ENCODE measurements at places on chromosomes 16 and 17.

DNA sequence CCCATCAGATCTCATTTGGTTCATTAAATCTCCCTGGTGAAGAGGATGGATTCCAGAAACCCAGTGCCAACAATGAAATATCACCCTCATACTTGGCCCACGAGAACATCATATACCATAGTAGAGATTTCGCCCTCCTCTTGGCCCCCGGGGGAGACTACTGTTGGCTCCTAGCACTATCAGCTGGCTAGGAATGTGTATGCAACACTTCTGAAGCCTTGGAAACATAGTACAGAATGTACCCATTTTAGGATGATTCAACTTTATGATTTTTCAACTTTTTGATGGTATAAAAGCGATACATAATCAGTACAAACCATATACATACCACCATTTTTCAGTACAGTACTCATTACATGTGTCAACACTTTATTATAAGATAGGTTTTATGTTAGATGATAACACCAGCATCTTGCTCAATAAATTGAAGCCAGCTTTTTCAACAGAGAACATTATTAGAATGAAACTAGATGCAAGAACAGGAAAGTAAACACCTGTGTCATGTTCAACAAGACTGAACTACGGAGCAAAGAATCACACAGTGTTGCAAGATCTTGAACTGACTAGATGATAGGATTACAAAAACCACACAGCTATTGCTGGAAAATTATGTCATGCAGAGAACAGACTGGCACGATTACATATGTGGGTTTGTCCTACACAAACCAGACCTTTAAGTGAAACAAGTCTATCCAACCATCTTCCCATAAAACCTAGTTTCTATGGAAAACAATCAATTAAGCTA lies 17.2 kb downstream of the RSL1D1 start:
- DNase-seq = no peak

DNA sequence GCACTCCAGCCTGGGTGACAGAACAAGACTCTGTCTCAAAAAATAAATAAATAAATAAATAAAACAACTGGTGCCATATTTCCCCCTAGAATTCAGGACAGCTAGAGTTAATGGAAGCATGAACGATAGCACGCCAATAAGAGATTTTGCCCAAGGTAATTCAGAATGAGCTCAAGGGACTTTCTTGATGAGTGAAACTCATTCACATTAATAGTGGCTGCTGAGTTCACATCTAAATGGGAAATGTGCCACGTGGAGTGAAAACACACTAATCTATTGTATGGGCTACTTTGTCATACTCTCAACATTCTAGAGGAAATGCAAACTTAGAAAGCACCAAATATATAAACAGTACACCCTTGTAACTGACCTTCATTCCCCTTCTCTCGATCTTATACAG lies 47.4 kb upstream of the PSMD7 start:
- DNase-seq = no peak

GRCh38 chr17:64073771-64074703 lies 53.6 kb upstream of the ICAM2 start:
- no peak for DNase-seq

DNA sequence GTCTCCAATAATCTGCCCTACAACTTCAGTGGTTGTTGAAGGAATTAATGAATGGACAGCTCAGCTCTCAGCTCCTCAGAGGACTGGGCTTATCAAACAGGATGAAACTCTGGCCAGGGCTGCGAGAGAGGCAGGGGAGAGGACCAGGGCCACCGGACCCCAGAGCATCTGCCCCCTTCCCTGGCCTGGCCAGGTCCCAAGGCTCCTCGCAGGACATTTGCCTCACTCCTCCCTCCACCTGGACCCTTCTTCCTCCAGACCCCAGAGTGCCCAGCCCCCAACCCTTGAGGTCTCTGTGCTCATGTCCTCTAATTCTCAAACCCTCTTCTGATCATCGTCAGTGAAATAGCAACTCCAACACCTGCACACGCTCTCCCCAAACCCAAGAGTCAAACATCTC lies 3.7 kb downstream of the CD300C start:
- DNase-seq = no peak

DNA sequence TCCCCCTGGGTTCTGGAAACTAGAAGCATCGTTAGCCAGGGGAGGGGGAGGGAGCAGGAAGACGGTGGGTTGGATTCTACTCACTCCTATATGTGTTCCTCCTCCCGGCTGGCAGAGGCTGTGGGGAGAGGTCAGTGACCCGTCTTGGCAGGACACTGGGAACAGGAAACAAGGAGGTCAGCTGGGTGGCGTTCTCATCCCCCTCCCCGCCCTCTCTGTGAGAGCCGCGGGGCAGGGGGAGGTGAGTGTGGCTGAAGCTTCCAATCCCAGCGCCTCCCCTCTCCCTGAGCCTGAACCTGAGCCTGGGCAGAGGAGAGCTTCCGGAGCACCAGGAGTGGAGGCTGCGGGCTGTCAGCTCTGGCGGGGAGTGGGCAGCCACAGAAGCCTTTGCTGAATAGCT lies 12.5 kb downstream of the GPRC5C start:
- peak; percentile 87 for DNase-seq

DNA sequence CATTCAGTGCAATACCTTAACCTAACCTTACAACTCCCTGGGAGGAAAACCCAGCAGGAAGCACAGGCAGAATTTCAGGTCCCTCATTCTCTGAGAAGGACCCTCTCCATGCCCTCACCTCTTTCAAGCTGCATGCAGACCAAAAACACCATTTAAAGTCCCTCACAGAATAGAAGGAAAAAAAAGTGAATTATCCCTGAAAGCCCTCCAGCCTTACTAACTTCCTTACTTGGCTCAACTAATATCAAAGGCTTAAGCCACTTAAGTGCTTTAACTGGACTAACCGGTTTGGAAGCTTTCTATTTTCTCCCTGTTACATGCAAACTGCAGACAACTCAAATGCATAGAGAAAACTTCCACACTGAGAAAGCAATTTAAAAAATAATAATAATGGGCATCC lies 60.5 kb downstream of the ADAMTS18 start:
- no peak for DNase-seq

GRCh38 chr16:89953671-89954406 lies 5.3 kb downstream of the DEF8 start:
- DNase-seq = no peak

DNA sequence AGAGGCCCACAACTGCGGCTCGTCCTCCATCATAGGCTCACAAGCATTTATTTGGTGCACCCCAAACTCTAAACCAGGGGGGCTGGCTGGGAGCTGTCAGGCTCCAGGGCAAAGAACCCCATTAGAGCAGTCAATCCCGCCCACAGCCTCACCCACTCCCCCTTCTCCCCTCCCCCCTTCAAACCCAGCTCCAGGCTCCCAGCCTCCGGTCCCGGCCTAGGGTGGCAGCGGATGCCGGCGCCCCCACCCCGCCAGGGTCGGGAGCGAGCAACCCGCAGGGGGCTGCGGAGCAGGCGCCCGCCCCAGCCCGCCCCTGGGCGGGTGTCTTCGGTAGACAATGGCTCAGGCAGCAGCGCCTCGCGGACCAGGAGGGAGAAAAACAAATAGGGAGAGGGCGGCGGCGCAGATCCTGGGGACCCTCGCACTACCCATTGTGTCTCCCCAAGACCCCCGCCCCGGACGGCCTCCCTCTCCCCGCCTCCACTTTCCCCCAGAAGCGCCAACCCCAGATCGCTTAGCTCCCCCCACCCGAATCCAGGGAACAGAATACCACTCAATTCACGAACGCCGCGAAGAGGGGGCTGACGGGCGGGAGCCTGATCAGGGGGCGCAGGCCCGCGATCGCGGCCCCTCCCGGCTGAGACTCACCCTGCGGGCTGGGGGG lies 572 bp downstream of the FAM171A2 start:
- peak; percentile 60 for DNase-seq

DNA sequence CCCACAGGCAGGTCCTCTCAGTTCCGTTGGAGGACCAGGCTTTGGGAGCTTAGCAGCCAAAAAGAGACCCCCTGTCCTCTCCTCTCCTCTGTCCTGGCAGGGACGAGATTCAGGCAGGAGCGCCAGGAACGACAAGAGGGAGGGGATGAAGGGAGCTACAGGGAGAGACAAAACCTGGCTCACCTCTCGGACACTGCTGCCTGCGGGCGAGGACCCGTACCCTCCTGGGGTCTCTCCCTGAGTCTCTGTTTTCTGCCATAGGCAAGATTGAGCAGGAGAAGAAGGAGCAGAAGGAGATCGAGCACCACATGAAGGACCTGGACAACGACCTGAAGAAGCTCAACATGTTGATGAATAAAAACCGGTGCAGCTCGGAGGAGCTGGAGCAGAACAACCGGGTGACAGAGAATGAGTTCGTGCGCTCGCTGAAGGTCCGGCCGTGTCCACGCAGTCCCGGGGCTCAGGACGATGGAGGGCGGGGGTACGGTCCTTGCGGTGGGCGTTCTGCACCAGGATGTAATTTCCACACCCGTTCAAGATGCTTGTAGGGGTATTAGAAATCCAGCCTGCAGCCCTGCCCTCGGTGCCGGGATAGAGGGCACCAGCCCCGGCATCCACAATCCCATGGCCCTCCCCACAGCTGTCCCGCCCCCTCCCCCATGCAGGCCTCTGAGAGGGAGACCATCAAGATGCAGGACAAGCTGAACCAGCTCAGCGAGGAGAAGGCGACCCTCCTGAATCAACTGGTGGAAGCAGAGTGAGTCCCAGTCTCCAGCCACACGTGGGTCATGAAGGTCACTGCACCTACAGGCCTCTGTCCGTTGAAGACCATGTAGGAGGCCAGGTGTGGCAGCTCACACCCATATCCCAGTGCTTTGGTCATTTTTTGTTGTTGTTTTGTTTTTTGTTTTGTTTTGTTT lies 13.8 kb upstream of the GAA start:
- DNase-seq = no peak

GRCh38 chr17:65193716-65194293 lies 56.6 kb downstream of the RGS9 start:
- no peak for DNase-seq

- DNase-seq = no peak
Observed at GRCh38 chr16:10949424-10949970, 5.1 kb downstream of the CLEC16A start.

GRCh38 chr17:56549501-56549900 lies 44.0 kb upstream of the NOG start:
- DNase-seq = no peak

DNA sequence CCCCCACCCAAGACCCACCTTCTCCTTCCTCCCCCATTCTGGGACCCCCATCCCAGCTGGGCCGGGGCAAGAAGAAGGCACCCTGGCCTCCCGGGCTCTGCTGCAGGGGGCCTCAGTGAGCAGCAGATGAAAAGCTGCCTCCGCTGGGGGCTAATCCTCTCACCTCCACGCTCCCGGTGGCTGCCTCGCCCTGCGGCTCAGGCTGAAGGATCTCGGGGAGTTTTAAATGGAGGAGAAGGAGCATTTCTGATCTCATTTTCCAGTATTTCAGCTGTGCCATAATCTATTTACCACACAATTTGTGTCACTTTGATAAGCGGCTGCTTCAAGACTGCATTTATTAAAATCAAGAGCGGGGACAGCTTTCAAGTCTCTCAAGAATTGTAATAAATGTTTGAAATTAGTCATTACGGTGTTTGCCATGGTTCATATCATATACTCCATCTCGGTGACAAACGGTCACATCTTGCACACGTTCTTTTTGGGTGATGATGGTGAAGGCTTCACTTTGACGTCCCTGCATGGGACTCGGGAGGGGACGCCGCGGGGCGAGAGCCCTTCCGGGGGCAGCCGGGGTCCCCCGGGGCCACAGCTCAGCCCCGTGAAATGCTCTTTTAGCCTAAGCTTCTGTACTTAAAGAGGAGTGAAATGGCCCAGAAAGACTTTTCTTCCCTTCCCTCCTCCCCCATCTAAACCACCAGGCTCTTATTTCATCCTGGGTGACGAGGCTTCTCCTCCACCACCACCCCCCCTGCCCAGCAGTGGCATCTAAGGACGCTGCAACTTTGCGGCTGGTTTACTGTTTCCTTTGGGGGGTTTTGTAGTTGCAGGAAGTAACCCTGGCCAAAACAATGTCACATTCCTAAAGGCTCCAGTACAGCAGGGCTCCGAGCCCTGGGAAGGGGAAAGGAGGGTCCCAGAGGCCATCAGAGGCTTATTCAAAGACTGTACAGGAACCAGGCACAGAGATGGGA lies 313.1 kb upstream of the TNRC6C start:
- DNase-seq = no peak

- DNase-seq = no peak
Observed at GRCh38 chr17:2398182-2398581, 2.7 kb downstream of the MNT start.

GRCh38 chr16:4862639-4863038 lies 15.4 kb downstream of the UBN1 start:
- no peak for DNase-seq

GRCh38 chr17:68205251-68205807 lies 42.5 kb upstream of the AMZ2 start:
- peak; percentile 92 for DNase-seq

- no peak for DNase-seq
Observed at GRCh38 chr16:86669937-86670749, 91.8 kb downstream of the FOXL1 start.

GRCh38 chr16:64475627-64476351 lies 646.1 kb downstream of the CDH11 start:
- DNase-seq = no peak

DNA sequence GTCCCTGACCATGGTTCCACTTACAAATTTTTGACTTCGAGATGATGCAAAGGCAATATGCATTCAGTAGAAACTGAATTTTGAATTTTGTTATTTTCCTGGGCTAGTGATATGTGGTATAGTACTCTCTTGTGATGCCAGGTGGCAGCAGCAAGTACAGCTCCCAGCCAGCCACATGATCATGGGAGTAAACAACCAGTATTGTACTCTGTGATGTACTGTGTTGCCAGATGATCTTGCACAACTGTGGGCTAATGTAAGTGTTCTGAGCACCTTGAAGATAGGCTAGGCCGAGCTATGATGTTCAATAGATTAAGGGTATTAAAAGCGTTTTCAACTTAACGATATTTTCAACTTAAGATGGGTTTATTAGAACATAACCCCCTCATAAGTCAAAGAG lies 250.8 kb downstream of the STX8 start:
- no peak for DNase-seq

- DNase-seq = no peak
Observed at GRCh38 chr17:51434434-51435170, 174.3 kb downstream of the UTP18 start.

DNA sequence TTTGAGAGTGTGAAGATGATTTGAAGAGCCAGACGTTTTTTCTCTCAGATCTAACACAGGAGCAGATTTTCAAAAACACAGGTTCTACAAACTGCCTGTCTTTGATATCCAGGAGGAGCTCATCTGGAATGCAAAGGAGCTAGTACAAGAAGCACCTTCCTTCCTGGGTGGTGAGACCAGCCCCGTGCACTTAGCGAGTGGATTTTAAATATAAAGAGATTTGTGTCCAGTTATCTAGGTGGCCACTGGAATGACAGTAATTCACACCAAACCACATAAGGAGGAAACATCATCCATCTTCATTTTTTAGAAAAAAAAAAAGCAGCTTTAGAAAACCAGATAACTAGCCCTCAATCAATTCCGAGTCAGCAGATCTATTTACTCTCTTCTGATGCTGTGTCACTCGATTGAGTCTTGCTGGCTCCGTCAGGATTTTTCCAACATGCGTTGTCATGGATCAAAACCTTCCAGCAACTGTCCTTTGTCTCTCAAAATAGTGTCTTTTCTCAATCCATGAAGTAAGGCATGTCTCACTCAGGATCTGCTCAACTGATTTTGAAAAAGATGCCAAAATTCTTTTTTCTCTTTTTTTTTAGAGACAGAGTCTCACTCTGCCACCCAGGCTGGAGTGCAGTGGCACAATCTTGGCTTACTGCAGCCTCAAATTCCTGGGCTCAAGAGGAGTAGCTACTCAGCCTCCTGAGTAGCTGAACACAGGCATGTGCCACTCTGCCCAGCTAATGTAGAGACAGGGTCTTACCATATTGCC lies 451.2 kb upstream of the PSMD7 start:
- DNase-seq = no peak

All from ovary (tissue), 10 donors.